ENCODE measurements at places on chromosomes 12 and 14. TPM values are rescaled to one million over a fixed set of nuclear protein-coding genes. Genes with fewer than 3 reads are reported as not detected.

Gene KRT72
- total RNA-seq, result not detected

Gene HOXC12
- total RNA-seq, result not detected

Gene FAM186B
- 0.54 TPM for total RNA-seq

DNA sequence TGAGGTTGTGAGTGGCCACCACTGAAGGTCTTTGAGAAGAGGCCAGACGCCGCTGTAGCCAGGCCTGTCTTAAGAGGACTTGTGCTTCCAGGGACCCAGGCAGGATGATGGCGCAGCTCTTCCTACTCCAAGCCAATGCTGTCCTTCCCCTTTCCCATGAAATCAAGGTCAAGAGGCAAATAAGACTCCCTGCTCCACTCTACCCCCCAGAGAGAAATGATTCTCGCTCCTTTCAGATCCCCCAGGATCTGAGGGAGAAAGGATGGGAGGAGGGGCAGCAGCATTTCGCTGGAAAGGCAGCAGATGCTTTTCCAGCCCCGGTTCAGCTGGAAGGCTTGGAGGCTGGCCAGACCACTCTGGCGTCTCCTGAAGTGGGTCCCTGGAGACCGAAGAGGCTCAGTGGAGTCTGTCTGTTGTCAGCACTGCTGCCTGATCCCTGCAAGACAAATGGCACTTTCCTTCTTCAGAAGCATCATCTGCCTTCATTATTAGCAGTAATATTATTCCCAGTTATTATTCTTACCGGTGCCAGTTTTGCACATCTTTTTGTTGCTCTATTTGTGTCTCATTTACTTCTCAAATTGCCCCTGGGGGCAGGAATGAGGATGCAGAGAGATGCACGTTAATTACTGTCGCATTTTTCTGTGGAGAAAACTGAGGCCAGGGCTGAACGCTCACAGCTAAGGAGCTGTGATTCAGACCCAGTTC is 51.4 kb downstream of the C14orf132 start:
- H3K27me3 ChIP-seq, result no peaks in the 10 kb centered on the region
- no peak overlapping the region for H3K4me3 ChIP-seq
- peak overlapping the region; percentile 62 for H3K27ac ChIP-seq
- peak; percentile 83 for DNase-seq
- H3K4me1 ChIP-seq, result peaks cover 28% of the 10 kb centered on the region

DNA sequence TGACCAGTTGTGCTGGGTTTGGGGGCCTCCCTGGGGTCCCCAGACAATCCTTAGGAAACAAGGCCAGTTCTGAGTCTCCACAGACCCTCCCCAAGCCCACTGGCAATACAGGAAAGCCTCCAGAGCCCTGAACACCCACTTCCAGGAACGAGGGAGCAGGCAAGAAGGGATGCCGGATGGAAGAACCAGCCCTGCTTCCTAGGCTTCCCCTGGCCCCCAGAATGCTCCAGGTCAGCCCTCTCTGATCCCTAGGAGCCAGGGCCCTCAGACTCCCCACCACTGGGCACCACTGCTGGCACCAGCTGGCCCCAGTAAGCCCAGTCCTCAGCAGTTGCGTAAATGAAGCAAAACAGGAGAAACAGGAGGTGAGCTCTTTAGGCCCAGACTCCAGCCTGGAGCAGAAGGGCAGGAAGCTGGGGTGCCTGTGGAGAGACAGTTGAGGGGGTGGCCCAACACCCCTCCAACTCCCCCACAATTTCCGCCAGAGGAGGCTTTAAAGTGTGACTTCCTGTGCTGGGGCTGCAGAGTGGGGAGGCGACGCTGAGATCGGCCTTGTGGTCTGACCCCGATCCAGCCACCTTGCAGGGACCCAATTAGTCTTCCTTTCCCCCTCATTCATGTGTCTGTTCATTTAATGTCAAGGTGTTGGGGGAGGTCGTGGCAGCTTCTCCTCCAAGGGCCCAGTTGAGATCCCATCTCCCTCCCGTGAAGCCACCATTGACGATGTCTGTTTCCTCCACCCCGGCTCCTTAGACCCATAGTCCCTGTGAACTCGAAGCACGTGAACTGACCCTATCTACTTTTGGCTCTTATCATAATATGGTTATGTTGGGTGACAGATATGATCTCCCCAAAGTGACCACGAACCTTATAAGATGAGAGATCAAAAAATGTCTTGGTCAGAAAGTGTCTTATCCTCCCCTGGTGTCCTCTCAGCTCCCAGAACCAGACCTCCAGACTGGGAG is 4.7 kb downstream of the TNFRSF1A start:
- DNase-seq, result no peak
- peaks cover 24% of the 10 kb centered on the region for H3K36me3 ChIP-seq
- H3K27me3 ChIP-seq, result no peaks in the 10 kb centered on the region
- H3K27ac ChIP-seq, result peak overlapping the region; percentile 93

DNA sequence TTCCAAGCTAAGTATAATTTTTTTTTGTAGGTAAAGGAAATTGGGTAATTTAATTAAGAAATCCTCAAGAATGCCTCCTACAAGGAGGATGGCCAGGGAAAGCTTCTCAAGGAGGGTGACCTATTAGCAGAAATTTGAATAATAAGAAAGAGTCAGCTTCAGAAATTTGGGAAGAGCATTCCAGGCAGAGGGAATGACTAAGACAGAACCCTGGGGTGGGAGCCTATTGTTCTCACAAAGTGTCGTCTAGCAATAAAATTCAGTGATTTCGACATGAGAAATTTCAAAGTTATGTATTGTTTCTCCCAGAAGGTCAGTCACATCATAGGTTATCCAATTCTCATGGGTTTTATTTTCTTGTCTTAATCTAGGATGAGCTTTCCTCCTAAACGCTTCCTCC is 1168.4 kb downstream of the AACS start:
- H3K27ac ChIP-seq, result no peak overlapping the region
- H3K4me1 ChIP-seq, result no peaks in the 10 kb centered on the region
- no peaks in the 10 kb centered on the region for H3K36me3 ChIP-seq
- no peaks in the 10 kb centered on the region for H3K27me3 ChIP-seq
- no peak for DNase-seq

DNA sequence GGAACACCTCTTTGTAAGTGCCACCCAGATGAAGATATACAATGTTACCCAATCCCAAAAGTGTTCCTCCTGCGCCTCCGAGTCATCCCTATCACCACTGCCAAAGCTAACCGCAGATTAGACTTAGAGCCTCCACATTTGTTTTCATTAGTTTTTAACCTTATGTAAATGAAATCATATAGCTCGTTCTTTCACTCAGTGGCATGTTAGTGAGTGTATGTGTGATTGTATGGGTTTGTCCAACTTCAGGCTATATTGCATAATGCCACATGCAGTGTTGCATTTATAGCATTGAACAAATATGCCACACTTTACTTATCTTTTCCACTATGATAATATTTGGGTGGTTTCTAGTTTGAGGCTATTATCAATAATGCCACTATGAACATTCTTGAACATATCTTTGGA is 18.0 kb downstream of the MAP1LC3B2 start:
- no peak overlapping the region for H3K4me3 ChIP-seq
- no peak for DNase-seq
- no peaks in the 10 kb centered on the region for H3K4me1 ChIP-seq
- H3K27ac ChIP-seq, result no peak overlapping the region
- no peaks in the 10 kb centered on the region for H3K27me3 ChIP-seq
- no peaks in the 10 kb centered on the region for H3K36me3 ChIP-seq

Data from sigmoid colon (tissue), 7 donors.